ENCODE measurements at places on chromosomes 1 and 21.

GRCh38 chr1:119139857-119140176 lies 636 bp downstream of the WARS2 start:
- no peak for DNase-seq

- no peak for DNase-seq
Measured at GRCh38 chr1:24973315-24973714, 43.2 kb upstream of the RUNX3 start.

DNA sequence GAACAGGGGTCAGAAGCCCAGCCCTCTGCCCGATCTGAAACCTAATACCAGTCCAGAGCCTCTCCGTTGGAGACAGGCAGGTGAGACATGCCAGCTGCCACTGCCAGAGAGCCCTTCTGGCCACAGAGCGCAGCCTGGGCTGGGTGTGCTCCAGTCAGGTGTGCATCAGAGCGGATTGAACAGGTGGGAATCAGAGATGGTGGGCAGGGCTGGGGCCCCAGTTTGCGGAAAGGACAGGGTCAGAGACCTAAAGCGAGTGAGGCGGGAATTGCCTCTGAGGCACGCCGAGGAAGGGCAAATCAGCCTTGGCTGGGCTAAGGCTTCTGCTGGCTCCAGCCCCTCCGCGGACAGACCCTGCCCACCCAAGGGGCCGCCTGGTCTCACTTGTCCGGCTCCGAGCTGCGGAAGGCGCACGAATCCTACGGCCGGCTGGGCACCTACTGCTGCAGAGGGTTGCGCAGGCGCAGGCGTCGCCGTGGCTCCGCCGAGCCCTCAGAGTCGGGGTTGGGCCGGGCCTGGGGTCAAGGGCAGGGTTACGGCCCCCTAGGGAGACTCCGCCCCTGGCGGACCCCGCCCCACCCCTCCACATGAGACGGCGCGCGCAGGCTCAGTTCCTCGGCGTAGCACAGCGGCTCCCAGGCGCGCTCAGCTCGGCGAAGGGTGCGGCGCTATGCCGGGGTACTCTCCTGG lies 10.3 kb downstream of the CPLANE2 start:
- DNase-seq = no peak

DNA sequence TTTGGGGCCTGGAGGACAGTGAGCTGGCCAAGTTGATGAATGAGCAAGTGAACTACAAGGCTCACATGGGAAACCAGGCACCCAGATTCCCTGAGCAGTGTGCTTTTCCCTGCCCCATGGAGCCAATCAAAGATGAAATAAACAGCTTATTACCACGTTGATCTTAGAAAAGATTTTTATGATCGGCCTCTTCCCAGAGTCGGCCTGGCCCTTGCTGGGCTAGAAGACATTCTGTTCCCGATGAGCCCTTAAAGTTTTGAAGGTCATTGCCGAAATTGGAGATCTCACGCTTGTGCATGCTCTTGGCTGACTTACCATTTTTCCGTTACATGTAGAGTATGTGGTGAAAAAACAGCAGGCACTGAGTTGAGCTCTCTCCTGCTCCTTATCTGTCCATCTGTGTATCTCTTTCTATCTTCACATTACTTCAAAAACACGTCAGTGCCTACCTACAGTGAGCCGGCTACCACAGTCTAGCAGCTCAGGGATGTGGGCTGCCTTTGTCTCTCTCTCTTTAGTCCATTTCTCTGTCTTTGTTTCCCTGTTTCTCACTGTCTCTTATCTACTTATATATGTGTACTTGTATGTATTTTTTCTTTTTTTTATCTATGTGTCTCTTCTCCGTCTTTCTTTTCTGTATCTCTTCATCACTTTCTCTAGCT lies 248.8 kb upstream of the USP24 start:
- no peak for DNase-seq

GRCh38 chr1:47963568-47964358 lies 33.4 kb downstream of the TRABD2B start:
- no peak for DNase-seq

GRCh38 chr1:197312163-197312562 lies 44.1 kb downstream of the CRB1 start:
- DNase-seq = no peak

GRCh38 chr1:151504759-151505158 lies 6.4 kb upstream of the CGN start:
- no peak for DNase-seq

- DNase-seq = no peak
Measured at GRCh38 chr1:245879091-245879490, 628.0 kb downstream of the SMYD3 start.

GRCh38 chr1:41613689-41614574 lies 129.4 kb upstream of the EDN2 start:
- DNase-seq = no peak

- no peak for DNase-seq
Measured at GRCh38 chr21:27776925-27777553, 810.2 kb upstream of the ADAMTS5 start.

GRCh38 chr1:10561955-10562354 lies 87.2 kb downstream of the PEX14 start:
- no peak for DNase-seq

- DNase-seq = no peak
Measured at GRCh38 chr1:225658041-225658440, 5.1 kb upstream of the ENAH start.

DNA sequence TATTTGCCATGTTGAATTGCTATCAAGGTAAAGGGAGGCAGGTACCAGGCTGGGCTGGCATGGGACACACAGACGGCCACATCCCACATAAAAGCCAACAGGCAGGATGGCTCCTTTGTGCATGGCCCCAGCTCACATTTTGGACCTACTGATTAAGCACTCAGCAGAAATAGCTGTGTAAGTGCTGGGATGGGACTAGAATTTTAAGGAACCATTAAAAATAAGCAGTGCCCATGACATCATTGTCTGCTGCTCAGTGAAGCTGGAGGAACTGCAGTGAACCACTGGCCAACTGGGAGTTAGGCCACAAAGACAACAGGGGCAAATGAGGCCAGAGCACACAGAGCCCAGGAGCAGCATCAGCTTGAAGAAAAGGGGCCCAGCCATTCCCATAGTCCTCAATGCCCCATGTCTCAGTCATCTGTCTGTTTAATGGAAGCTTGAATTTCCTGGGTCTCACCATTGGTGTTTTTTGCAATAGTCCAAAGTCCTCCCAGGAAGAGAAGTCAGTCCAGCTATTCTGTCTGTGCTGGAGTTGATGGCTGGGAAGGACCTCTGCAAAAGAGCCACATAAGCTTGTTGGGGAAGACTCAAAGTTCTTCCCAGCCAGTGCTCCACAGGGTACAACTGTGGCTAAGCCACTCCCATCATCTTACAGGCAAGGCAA lies 45.3 kb upstream of the TNR start:
- DNase-seq = no peak

All from T-helper 17 cell (primary cell).